ENCODE measurements at places on chromosomes 12 and 14.

DNA sequence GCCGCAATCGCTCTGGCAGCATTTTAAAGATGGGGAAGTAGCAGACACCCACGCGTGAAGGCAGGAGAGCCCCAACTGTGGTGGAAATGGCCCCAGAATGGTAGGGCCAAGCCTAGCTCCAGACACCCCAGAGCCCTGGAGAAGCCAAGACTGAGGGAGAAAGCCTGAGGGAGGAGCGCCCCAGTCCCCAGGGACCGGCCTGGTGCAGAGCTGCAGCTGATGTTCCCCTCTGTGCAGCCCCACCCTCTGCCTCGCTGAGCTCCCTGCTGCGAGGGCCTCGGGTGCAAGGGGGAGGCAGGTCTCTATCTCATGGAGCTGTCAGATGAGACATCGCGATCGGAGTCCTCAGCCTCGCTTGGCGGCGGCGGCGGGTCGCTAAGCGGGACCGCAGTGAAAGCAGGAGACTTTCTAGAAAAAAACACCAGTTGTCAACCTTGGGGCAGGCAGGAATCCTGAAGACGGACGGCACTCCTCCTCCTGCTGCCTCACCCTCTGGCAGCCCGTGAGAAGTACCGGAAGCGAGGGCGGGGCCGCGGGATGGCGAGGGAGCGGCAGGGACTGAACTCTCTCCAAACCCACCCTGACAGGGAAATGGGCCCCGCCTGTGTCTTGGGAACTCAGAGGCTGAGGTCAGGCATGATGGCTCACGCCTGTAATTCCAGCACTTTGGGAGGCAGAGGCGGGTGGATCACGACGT lies 6.0 kb downstream of the GAPDH start:
- no peaks in the 10 kb centered on the region for H3K27me3 ChIP-seq
- peaks cover 56% of the 10 kb centered on the region for H3K4me1 ChIP-seq
- H3K27ac ChIP-seq = peak overlapping the region; percentile 98
- peak; percentile 50 for ATAC-seq
- peaks cover 54% of the 10 kb centered on the region for H3K36me3 ChIP-seq
- H3K4me3 ChIP-seq = peak overlapping the region; percentile 66

GRCh38 chr12:87157791-87158190 lies 871.4 kb downstream of the C12orf50 start:
- no peaks in the 10 kb centered on the region for H3K4me1 ChIP-seq
- ATAC-seq = no peak
- H3K36me3 ChIP-seq = no peaks in the 10 kb centered on the region
- no peak overlapping the region for H3K4me3 ChIP-seq

DNA sequence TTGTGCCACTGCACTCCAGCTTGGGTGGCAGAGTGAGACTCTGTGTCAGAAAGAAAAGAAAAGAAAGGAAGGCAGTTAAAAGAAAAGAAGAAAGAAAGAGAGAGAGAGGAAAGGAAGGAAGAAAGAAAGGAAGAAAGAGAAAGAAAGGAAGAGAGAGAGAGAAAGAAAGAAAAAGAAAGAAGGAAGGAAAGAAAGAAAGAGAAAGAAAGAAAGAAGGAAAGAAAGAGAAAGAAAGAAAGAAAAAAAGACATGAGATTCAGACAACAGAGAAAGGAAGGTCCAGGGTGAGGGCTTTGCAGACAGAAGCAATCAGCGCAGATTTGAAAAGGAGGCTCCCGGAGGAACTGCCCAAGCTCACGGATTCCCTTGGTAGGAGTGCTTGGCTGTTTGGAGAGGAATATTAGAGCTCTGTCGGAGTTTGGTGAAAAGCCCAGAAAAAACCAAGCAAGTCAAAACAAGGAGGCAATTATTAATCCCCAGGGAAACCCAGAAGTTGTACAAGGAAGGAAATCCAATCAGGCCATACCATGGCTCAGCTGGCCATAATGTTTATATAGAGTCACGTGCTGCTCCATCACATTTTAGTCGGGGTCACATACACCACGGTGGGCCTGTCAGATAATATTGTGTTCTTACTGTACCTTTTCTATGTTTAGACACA lies 11.6 kb upstream of the CCDC85C start:
- no peak overlapping the region for H3K4me3 ChIP-seq
- ATAC-seq = no peak
- H3K36me3 ChIP-seq = no peaks in the 10 kb centered on the region
- H3K27me3 ChIP-seq = peaks cover 35% of the 10 kb centered on the region

- ATAC-seq = no peak
- no peak overlapping the region for H3K4me3 ChIP-seq
- H3K4me1 ChIP-seq = no peaks in the 10 kb centered on the region
- H3K27me3 ChIP-seq = peaks cover 44% of the 10 kb centered on the region
- H3K36me3 ChIP-seq = no peaks in the 10 kb centered on the region
Measured at GRCh38 chr14:61346221-61346620, 24.8 kb downstream of the PRKCH start.

- no peaks in the 10 kb centered on the region for H3K36me3 ChIP-seq
- H3K27ac ChIP-seq = no peak overlapping the region
- no peak for ATAC-seq
- no peak overlapping the region for H3K4me3 ChIP-seq
- no peaks in the 10 kb centered on the region for H3K4me1 ChIP-seq
Measured at GRCh38 chr14:28707814-28708213, 58.8 kb upstream of the FOXG1 start.

DNA sequence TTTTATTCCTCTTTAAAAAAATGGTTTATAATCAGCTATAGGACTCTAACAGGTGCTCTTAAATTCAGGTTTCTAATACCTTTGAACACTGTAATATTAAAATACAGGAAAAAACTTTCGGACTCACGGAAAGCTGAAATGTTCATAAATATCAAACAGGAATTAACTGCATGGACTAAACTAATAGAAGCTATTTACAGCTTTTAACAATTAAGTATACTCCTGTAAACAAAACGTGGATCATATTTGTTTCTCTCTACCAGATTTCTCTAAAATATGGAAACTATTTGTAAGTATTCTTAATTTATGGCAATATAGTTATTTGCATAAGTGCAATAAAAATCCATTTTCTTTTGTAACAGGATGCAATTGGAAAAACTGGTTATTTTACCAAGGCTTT lies 108.9 kb upstream of the RESF1 start:
- no peaks in the 10 kb centered on the region for H3K4me1 ChIP-seq
- H3K27ac ChIP-seq = no peak overlapping the region
- peaks cover 46% of the 10 kb centered on the region for H3K36me3 ChIP-seq
- ATAC-seq = no peak
- no peaks in the 10 kb centered on the region for H3K27me3 ChIP-seq

- no peak for ATAC-seq
- H3K27ac ChIP-seq = no peak overlapping the region
- peaks cover 6% of the 10 kb centered on the region for H3K4me1 ChIP-seq
Measured at GRCh38 chr14:90505531-90505930, 108.7 kb downstream of the CALM1 start.

DNA sequence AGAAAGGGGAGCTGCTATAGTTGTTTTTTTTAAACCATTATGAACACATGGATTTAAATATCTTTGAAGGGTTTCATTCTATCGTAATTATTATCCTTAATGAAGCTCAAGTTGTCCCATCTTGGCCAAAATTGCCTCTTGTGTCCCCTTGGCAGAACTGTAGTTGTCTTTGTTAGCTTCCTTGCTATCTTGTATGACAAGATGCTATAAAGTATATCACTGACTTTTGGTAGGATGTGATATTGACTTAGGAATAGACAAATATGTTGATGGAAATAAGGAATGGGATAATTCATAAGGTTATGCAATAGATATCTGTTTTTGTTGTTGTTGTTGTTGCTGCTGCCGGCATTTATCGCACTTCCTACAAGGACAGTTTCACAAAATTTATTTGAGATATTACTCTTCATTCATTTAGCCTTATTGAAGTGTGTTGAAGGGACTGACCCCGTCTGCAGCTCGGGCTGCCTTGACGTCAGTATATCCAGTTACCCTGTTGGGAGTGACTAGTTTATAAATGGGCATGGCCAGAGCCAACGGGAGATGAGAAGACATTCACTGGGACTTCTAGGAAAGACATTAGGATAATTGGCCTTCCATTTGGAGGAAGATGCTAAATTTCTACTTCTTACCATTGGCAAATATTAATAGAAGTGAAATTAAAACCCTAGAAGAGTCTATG lies 26.1 kb upstream of the APOLD1 start:
- H3K27me3 ChIP-seq = no peaks in the 10 kb centered on the region
- H3K27ac ChIP-seq = no peak overlapping the region
- no peaks in the 10 kb centered on the region for H3K4me1 ChIP-seq

DNA sequence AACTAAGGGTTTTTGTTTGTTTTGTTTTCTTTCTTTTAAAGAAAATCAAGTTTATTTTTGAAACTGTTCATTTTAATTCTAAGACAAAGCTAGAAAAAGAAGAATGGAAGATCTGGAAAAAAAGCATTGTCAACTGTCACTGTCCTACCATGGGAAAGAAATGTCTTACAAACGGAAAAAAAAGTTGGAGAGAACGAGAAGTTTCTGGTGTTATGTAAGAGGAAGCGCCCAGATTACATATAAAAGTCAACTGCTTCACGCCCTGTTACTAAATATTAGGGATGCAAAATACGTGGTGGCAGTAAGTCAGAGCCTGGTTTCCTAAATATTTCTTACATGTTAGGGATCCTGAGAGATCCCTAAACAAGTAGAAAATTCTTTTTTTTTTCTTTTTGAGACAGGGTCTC lies 14.3 kb upstream of the FBXL14 start:
- no peaks in the 10 kb centered on the region for H3K36me3 ChIP-seq
- H3K27ac ChIP-seq = no peak overlapping the region
- peaks cover 29% of the 10 kb centered on the region for H3K4me1 ChIP-seq
- no peak for ATAC-seq
- no peaks in the 10 kb centered on the region for H3K27me3 ChIP-seq
- H3K4me3 ChIP-seq = no peak overlapping the region

Data from stimulated activated memory B cell treated with anti-CD40 and anti-IgM and Interleukin-4, amounts not matched to agents 10 μg/mL and 1 μg/mL and 100 μg/mL, for 72 hours (primary cell).